ENCODE measurements at places on chromosomes 1 and 21.

DNA sequence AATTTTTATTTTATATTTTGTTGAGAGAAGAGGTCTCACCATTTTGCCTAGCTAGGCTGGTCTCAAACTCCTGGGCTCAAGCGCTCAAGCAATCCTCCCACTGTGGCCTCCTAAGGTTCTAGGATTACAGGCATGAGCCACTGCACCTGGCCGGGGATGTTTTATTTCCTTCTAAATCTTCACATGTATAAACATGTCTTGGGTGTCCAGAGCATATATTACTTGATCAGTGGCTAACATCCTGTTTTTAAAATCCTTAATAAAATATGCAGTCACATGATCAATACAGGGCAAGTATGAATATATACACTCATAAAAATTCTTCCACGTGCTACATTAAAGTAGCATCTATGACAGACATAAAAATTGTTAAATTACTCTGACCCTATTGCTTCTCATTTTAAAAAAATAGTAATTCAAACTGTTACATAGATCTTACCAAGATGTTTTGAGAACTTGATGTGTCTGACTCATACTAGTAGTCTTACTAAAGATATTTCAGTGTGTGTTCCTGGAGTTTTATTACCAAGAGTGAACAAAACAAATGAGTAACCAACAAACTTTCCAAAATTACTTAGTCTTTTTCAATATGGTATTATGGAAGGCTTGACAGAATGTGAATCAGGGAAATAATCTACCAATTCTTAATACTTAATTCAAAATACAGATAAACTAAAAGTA lies 222.5 kb downstream of the SLC45A1 start:
- no peak for DNase-seq

GRCh38 chr1:37233606-37234005 lies 199.3 kb upstream of the GRIK3 start:
- no peak for DNase-seq

DNA sequence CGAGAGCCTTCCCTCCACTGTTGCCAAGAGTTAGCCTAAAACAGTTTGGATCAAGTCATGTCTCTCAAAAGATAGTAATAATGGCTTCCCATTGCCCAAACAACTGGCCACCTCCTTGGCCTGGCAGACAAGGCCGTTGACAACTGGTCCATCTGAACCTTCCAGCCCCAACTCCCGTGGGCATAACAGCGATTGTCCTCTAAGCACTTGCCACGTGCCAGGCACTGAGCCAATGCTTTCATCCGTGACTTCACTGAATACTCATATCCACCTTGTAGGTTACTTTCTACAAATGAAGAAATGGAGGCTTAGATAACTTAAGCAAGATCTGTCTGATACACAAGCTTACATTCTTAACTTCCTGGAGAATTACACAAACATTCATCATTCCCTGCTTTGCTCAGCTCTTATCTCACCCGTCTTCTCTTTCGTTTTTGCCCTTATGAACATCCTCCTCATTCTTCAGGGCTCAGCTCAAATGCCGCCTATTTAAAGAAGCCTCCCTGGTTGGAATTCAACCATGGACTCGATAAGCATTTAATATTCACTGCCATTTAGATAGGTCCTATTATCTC lies 106.4 kb downstream of the KCND3 start:
- DNase-seq = no peak

DNA sequence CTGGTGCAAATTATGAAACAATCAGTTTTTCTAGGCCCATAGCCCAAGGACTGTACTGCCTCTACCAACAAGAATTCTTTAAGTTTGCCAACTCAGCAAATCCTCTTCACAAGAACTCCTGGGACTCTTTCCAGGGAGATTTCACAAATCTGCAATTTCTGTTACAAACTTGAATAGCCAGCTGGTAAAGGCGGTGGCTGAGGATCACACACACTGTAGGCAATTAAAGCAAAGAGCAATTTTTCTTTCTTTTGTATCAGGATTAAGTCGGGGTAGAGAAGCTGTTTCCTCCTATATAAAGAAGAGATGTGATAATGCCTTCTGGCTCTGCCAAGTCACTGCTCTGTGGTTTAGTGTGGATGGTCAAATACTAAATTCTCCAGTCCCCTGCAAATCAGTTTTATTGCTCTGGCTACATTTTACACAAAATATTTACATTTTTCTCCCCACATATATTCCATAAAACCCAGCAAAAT lies 1.7 kb downstream of the ALDH9A1 start:
- no peak for DNase-seq
